ENCODE measurements at places on chromosomes 4 and X.

DNA sequence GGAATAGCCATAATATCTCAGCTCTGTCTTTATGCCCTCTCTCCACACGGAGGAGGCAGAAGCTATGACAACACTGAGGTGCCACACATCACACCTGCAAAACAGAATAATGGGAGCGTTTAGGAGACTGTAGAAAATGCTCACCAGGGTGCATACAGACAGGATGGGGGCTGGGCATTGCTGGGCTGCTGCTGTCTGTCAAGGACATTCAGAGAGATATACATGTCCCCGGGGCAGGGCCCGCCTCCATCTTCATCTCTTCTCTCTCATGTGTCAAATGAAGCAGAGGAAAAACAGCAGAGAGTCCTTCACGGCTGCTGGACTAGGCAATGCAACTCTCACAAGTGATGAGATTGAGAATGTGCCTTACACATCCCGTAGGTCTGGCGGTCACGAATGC, 65.3 kb upstream of the DHRSX start:
- no peak for DNase-seq

DNA sequence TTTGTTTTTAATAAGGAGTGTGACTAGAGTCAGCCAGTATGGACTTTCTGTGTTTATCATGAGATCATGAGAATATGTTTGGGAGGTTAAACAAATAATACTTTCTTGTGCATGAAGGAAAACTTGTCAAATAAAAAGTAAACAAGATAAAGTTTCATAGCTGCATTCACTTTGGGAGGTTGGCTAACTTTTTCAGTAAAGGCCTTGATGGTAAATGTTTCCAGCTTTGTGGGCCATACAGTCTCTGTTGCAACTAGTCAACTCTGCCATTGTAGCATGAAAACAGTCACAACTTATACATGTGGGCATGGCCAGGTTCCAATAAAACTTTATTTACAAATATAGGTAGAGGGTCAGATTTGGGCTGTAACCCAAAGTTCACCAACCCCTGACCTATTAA, 150.4 kb downstream of the MID1 start:
- DNase-seq = no peak

- no peak for DNase-seq
Observed at GRCh38 chrX:21885568-21885967, 29.8 kb downstream of the YY2 start.

DNA sequence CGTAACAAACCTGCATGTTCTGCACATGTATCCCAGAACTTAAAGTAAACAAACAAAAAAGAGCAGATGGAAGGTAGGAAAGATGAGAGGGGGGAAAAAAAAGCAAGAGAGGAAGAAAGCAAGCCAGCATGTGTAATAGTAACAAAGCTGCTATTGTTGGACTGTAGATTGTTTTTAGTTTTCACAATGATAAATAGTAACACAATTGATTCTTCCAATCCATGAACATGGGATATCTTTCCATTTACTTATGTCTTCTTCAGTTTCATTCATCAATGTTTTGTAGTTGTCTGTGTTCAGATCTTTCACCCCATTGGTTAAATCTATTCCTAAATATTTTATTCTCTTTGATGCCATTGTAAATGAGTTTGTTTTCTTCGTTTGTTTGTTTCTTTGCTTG, 85.0 kb upstream of the TBC1D9 start:
- no peak for DNase-seq

- no peak for DNase-seq
Observed at GRCh38 chrX:18596096-18596495, 75.8 kb downstream of the RS1 start.

- DNase-seq = no peak
Observed at GRCh38 chrX:17007134-17007768, 60.8 kb downstream of the REPS2 start.

DNA sequence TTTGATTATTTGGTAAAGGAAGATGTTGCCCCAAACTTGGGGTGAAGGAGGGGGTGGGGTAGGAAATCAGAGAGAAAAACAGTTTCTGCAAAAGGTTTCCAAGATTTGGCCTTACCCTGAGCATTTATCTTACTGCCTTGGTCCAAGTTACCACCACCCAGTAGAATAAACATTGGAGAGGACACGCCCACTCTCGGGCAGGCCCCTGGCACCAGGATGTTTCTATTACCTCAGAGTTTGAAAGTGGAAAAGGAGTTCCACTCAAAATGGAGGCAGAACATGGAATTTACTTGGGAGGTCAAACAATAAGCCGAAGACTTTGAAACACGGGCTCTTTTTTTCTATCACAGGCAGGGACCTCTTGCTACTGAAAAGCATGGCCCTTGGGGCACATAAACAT, 113.7 kb downstream of the CHRNA9 start:
- DNase-seq = no peak
